ENCODE measurements at places on chromosomes 1 and 21.

GRCh38 chr1:227897704-227898438 lies 49.9 kb downstream of the WNT9A start:
- DNase-seq = no peak

GRCh38 chr1:55724551-55725325 lies 509.6 kb upstream of the USP24 start:
- peak; percentile 95 for DNase-seq

DNA sequence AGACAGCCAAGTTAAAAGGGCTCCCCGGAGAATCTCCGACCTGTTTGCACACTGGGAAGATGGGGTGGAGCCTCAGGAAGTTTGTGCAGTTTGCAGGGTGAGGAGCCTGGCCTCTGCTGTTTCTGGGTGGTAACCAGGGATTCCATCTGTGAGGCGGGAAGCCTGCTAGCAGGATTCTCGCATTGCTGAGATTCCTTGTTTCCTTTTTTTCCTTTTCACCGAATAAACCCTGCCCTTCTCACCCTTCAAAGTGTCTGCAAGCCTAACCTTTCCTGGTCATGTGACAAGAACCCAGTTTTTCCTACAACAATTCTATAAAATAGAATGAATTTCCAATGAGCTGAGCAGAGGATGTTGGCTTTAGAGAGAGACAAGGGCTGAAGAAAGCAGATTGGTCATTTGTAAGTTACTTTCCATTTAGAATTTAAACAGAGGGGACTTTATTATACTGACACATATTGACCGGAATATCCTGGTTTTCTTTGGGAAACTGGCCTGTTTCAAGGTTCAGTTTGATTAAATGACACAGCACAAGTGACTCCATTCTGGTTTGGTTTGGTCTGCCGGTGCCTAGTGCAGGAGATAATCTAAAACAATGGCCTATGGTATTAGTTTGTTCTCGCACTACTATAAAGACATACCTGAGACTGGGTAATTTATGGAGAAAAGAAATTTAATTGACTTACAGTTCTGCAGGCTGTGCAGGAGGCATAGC lies 48.7 kb upstream of the DNAH14 start:
- DNase-seq = peak; percentile 25

- no peak for DNase-seq
Measured at GRCh38 chr1:36570006-36570405, 87.3 kb upstream of the CSF3R start.

DNA sequence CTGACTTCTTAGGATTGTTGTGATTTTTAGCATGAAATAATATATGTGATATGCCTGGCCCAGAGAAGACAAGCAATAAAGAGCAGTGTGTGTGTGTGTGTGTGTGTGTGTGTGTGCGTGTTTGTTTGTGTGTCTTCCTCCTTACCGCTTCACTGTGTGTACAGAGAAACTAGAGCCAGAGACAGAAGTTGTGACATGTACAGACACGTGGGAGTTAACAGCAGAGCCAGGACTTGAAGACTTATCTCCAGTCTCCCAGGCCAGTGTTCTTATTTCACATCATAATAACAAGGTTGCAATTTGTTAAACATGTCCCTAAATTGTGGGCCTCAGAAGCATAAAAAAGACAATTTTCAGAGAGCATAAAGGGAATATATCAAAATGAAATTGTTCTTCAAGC lies 192.0 kb upstream of the JUN start:
- DNase-seq = no peak

DNA sequence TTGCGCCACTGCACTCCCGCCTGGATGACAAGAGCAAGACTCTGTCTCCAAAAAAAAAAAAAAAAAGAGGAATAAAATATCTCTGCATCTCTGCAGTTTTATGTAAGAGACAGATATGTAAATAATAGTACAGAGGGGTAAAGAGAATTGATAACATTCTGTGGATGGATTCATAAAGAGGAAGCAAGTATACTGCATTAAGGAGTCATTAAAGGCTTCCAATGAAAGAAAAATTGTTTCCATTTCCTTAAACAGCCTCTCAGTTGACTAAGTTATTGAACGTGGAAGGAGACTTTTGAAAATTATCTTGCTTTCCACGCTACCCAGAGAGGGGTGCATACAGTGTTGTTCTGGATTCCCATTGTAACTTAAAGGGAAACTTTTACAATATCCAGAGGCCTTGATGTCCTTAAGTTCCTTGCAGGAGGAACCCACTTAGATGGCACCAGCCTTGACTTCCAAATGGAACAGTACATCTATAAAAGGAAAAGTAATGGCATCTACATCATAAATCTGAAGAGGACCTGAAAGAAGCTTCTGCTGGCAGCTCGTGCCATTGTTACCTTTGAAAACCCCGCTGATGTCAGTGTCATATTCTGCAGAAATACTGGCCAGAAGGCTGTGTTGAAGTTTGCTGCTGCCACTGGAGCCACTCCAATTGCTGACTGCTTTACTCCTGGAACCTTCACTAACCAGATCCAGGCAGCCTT lies 13.8 kb downstream of the CEP350 start:
- DNase-seq = no peak

- DNase-seq = no peak
Measured at GRCh38 chr1:27233667-27234048, 774 bp upstream of the WDTC1 start.

DNA sequence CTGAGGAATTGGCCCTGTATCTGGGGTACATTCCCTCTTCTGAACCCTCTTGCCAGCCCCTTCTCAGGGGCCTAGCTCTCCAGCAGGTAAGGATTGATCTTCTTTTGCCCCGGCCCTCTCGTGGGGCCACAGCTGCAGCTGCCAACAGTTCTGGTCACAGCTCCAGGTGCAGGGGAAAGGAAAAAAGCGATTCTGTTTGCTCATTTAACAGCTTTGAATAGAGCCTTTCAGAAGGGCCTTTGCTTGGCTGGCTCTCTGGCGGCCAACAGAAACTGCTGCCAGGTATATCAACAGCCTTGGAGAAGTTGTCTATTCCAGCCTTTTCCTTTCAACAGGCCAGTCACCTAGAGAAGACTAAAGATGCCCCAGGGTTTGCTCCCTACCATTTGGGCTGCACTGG lies 16.1 kb upstream of the FMOD start:
- DNase-seq = no peak

DNA sequence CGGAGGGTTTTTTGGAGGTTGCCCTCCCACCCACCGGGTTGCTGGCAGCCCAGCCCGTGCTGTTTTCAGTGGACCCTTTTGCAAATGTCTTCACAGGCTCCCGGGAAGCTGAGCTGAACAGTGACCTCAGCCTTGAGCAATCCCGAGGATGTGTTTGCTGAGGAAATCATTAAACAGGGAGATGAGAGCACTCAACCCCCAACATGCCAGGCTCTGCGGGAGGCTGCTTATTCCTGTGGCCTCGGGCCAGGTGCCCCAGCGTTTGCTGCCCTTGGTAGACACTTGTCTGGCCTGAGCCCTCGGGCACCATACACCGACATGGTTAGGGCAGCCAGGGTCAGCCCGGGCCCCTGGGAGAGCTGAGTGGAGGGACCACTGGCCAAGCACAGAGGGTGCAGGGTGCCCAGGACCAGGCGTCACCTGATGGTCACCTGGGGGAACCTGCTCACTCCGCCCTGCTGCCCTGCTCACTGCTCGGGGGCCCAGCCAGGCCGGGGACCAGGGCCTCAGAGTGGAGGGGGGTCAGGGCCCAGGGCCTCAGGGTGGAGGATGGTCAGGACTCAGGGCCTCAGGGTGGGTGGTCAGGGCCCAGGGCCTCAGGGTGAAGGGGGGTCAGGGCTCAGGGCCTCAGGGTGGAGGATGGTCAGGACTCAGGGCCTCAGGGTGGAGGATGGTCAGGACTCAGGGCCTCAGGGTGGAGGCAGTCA lies 42.5 kb upstream of the POFUT2 start:
- DNase-seq = peak; percentile 89

GRCh38 chr1:214623430-214623829 lies 20.4 kb downstream of the CENPF start:
- DNase-seq = no peak

- DNase-seq = no peak
Measured at GRCh38 chr1:90068611-90069280, 73.8 kb downstream of the ZNF326 start.

DNA sequence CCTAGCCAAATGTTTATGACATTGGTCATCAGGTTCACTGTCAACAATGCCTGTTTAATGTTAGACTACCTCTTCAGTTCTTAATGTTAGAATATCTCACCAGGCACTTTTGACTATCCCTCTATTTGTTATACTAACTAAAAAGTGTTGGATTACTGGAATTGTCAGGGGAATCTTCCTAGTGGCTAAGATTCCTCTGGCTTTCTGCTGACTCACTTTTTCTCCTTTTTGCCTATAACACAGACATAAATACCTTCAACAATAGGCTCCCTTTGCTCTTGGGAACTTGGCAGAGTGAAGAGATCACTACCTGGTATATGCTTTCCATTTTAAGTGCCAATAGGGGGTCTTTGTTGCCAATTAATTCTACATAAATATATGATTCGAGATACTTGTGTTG lies 68.5 kb downstream of the TMEM200B start:
- DNase-seq = peak; percentile 13

Measured in fibroblast of skin of right biceps (primary cell).